ENCODE measurements at places on chromosomes 2 and 18. TPM values are rescaled to one million over a fixed set of nuclear protein-coding genes. Genes with fewer than 3 reads are reported as not detected.

GRCh38 chr18:32695534-32695933 lies 77.3 kb downstream of the KLHL14 start:
- no peak for DNase-seq

GRCh38 chr2:182023235-182023634 lies 37.6 kb downstream of the PPP1R1C start:
- DNase-seq: no peak

GRCh38 chr18:77113361-77114151 lies 19.0 kb downstream of the MBP start:
- DNase-seq: peak; percentile 35

DNA sequence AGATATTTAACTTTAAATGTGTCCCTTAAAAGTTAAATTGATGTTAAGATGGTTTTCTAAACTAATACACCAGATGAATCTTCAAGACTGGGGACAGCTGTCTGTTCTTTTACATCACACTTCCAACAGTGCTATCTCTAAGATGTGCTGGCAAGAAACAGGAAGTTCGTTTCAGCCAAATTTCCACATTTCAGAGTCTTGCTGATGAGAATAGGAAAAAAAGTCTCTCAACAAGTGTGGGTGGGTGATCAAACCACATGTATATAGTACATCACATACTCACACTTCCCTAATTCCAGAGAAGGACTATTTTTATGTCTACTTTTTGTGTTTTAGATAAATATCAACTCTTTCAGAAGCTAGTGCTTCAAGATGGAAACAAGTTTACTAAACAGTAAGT lies 1712.8 kb upstream of the TMEFF2 start:
- no peak for DNase-seq

DNA sequence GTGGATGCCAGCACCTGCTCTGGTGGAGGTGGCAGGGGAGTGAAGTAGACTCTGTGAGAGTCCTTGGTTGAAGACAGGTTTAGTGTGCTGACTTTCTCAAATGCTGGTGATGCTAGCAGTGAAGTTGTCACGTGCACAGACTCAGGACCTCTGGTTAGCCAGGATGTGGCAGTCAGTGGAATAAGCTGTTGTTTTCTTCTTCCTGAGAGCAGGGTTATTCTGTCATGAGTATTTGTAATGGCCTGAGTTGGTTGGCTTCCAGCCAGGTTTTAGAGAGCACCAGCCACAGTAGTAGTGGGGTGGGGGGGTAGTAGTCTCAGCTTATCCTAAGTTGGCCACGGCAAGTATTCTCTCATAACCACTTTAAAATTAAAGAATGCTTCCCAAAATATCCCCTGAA lies 238.5 kb upstream of the FBXO11 start:
- no peak for DNase-seq

DNA sequence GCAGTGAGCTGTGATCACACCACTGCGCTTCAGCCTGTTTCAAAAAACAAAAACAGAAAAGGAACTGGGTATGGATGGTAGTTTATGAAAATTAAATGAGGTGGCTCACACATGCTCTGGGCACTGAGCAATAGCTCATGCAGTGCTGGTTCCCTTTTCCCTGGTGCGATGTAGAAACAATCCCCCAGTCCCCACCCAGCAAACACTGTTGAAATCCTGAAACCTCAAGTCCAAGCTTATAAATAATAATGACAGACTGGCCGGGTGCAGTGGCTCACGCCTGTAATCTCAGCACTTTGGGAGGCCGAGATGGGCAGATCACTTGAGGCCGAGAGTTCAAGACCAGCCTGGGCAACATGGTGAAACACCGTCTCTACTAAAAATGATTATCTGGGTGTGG lies 55.4 kb upstream of the SMAD2 start:
- no peak for DNase-seq

DNA sequence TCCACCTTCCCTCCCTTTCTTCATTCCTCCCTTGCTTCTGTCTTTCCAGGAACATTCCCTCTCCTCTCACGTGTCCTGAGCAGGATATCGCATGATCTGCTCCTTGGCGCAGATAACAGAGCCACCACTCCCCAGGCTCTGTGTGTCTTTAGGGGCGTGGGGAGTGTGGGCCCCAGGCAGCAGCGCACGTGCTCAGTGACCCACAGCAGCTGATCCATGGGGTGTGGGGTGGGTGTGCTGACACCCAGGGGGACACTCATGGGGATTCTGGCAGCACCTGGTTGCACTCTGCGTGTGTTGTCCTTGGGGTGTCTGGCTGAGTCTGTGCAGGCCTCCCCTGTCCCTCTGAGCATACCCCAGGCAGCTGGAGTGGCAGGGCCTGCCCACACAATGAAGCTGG lies 9.9 kb upstream of the FOSL2 start:
- no peak for DNase-seq

GRCh38 chr2:154457286-154457685 lies 241.2 kb upstream of the KCNJ3 start:
- DNase-seq: no peak

- no peak for DNase-seq
These were observed 56.0 kb downstream of the CYBRD1 start for GRCh38 chr2:171578127-171578803.

GRCh38 chr18:75162467-75162866 lies 46.5 kb downstream of the PTGR3 start:
- no peak for DNase-seq

- no peak for DNase-seq
These were observed 260.4 kb upstream of the DSEL start for GRCh38 chr18:67776929-67777328.

- DNase-seq: no peak
These were observed 206.9 kb downstream of the ICOS start for GRCh38 chr2:204143216-204144014.

DNA sequence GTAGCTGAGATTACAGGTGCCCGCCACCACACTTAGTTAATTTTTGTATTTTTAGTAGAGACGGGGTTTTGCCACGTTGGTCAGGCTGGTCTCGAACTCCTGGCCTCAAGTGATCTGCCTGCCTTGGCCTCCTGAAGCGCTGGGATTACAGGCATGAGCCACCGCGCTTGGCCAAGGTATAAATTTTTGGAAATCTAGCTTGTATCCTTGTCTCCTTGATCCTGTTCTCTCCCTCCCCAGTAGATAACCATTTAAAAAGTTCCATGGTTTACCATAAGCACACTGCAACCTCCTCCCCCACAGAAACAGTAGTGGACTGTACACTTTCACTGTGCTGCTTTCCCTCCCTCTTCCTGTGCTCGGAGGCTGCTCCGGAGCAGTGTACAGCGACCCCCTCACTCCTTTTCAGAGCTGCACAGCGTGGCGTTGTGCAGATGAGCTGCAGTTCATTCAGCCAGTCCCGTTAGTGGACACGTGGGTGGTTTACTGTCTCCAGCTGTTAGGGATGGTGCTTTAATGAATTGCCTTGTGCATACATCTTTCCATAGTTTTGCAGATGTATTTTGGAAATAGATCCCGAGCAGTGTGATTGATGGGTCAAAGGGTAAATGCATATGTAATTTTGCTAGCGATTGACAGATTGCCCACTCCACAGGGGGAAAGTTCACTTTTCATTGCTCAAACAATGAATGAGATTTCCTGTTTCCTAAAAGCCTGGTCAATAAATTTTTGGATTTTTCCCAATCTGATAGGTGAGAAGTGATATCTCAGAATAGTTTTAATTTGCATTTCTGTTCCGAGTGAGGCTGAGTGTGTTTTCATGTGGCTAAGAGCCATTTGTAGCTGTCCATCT lies 14.8 kb downstream of the ASB1 start:
- DNase-seq: no peak

DNA sequence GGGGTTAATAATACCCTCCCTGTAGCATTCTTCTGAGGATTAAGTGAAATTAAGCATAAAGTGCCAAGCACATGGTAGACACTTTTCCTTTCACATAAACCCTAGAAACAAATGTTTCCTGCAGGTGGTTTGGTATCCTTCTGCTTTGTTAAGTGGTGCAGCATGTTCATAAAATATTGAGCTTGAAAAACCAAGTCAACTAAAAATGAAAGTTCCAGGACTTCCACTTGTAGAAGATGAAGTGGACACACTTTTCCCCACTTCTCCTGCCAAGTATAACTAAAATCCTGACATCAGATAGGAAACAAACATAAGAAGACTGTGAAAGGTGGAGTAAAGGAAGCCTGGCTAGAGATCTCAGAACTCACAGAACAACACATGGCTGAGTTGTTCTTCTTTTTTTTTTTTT lies 90.5 kb downstream of the COLEC12 start:
- DNase-seq: no peak

DNA sequence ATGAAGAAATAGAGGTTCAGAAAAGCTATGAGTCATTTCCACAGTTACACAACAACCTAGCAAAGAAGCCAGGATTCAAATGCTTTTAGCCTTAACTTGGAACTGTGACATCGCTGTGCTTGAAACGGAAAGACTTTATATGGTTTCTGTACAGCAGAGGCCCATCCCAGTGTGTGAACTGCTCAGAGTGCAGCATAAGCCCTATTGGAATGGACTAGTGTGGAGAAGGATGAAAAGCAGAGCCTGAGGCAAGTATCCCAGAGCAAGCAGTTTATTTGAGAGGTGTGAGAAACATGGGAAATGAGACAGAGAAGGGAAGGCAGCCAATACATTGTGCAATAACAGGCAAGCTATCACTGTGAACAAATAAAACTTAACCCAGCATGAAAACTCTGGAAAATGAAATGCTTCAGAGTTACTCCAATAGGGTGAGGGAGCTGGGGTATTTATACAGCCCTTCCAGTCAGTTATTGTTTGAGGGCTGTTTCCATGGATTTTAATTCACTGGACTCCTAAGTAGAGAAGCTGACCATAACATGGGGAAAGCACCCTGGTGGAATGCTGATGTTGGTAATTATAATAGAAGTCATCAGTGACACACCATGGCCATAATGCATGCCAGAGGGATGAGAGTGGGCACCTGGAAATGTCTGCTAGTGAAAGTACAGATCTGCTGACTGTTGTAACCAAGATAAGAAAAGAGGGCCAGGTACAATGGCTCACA lies 254.0 kb upstream of the POU3F3 start:
- DNase-seq: no peak

DNA sequence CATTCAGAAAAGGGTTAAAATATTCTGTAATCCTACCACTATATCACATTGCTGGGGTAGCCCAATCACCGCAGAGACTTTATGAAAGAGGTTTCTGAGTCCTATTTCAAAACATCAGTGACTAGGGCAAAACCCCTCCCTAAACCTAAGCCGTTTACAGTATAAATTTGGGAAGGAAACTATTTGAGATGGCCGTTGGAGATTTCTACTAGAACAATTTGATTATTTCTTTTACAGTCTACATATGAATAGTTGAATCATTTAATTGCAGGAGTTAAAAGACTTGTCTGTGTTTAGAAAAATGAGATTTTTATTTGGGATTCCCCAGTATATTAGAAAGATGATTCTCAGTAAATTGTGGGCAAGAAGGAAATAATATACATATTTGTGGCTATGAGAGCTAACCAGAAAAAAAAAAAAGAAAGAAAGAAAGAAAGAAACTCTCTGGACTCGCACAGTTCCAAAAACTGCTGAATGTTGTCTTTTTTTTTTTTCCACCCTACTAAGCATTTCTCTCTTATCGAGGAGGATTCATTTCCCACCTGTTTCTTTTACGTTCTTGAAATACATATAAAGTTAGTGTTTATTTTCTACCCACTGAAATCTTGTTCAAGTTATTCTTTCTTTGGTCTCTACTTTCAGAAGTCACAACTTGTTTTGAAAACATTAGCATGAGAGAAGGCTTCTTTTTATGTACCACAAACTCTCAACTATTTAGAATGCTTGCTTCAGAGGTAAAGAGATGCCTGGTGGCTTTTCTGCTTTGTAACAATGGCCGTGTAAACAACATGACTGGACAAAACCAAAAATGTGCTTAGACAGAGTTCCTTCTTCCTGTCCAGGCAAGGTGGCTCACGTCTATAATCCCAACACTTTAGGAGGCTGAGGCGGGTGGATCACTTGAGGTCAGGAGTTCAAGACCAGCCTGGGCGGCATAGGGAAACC lies 65.9 kb downstream of the BCL2 start:
- no peak for DNase-seq

DNA sequence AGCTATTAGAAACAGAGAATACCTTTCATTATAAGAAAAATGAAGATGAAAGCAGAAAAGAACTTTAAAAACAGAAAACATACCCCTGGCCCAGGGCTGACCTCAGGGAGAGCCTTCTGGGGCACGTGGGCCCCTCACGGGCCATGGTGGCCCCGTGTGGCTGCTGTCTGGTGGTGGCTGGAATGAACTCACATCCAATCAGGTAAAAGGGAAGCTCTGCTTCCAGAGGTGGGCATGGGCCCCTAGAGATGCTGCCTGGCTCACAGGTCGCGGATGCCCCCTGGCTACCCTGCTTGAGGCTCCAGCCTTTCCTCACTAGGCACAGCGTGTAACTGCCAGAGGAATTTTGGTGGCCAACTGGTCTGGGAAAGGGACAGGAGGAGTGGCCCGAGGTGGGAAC lies 16.6 kb downstream of the SNORC start:
- no peak for DNase-seq

GRCh38 chr2:191797500-191797899 lies 49.4 kb downstream of the CAVIN2 start:
- DNase-seq: no peak

GRCh38 chr2:45131587-45131986 lies 122.3 kb upstream of the SIX2 start:
- DNase-seq: no peak

GRCh38 chr2:110872521-110872920 lies 140.1 kb downstream of the ACOXL start:
- no peak for DNase-seq

GRCh38 chr2:226849349-226849748 lies 13.5 kb downstream of the RHBDD1 start:
- no peak for DNase-seq

GRCh38 chr2:127852388-127852787 lies 5.6 kb downstream of the POLR2D start:
- DNase-seq: no peak

DNA sequence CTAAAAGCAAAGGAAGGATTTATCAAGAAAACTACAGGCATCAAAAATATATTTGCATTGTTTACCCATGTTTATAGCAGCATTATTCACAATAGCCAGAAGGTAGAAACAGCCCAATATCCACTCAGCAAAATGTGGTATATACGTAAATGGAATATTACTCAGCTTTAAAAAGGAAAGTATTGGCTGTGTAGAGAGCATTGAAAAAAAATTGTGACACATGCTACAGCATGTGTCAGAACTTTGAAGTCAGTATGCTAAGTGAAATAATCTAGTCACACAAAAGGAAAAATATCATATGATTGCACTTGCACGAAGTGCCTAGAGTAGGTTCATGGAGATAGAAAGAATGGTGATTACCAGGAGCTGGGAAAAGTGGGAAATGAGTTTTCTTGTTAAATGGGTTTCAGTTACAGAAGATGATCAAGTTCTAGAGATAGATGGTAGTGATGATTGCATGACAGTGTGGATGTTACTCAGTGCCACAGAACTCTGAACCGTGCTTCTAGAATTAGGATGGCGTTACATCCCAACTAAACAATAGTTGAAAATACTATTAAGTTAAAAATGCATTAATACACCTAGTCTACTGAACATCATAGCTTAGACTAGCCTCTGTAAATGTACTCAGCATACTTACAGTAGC lies 20.1 kb downstream of the ANKRD12 start:
- no peak for DNase-seq

The UGT1A3 gene
- not detected for total RNA-seq

The CD28 gene
- total RNA-seq: not detected

The FLACC1 gene
- 0.80 TPM for total RNA-seq

The C2orf78 gene
- 0.39 TPM for total RNA-seq

The NOL4 gene
- total RNA-seq: 2.6 TPM

The SMCHD1 gene
- total RNA-seq: 32.0 TPM

The SPATS2L gene
- 189 TPM for total RNA-seq

The PPM1B gene
- 126 TPM for total RNA-seq

The REG1B gene
- total RNA-seq: not detected

The C2orf81 gene
- total RNA-seq: 3.8 TPM

The TGFA gene
- total RNA-seq: 3.7 TPM

The GTF3C2 gene
- total RNA-seq: 129 TPM

The AKAIN1 gene
- not detected for total RNA-seq

The EPB41L3 gene
- 12.8 TPM for total RNA-seq

The TNS1 gene
- total RNA-seq: 5.1 TPM
